ENCODE measurements at places on chromosomes 2 and 18. TPM values are rescaled to one million over a fixed set of nuclear protein-coding genes. Genes with fewer than 3 reads are reported as not detected.

The CD207 gene
- total RNA-seq = 0.26 TPM

The CTLA4 gene
- total RNA-seq = 0.33 TPM

The CD226 gene
- 0.42 TPM for total RNA-seq

- H3K27ac ChIP-seq = no peak overlapping the region
- peak; percentile 77 for DNase-seq
- no peak overlapping the region for H3K4me3 ChIP-seq
- H3K4me1 ChIP-seq = peaks cover 24% of the 10 kb centered on the region
- no peaks in the 10 kb centered on the region for H3K27me3 ChIP-seq
- no peaks in the 10 kb centered on the region for H3K36me3 ChIP-seq
These were observed 59.4 kb upstream of the SH3RF3 start for GRCh38 chr2:109069331-109070194.

- no peaks in the 10 kb centered on the region for H3K36me3 ChIP-seq
- DNase-seq = no peak
- no peak overlapping the region for H3K27ac ChIP-seq
- H3K27me3 ChIP-seq = no peaks in the 10 kb centered on the region
These were observed 432.7 kb upstream of the TRIB2 start for GRCh38 chr2:12284037-12284436.

- no peak overlapping the region for H3K4me3 ChIP-seq
- DNase-seq = no peak
- H3K36me3 ChIP-seq = no peaks in the 10 kb centered on the region
- H3K4me1 ChIP-seq = no peaks in the 10 kb centered on the region
- no peaks in the 10 kb centered on the region for H3K27me3 ChIP-seq
These were observed 65.7 kb upstream of the CNGA3 start for GRCh38 chr2:98280376-98281102.

DNA sequence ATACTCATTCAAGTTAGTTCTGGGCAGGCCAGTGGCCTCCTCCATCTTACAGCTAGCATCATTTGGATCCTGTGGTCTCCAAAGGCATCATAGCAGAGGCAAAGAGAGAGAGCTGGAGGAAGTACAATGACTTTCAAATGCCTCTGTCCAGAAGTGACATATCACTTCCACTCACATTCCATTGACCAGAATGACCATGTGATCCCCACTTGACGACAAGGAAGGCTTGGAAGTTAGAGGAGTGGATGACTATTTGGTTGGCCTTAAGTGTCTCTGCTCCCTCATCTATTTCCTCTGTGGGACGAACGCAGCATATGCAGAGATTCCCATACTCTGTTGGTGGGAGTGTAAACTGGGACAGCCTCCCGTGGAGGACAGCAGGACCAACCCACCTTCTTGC, 27.8 kb upstream of the MLPH start:
- H3K27ac ChIP-seq = no peak overlapping the region
- no peak for DNase-seq
- no peak overlapping the region for H3K4me3 ChIP-seq
- H3K27me3 ChIP-seq = no peaks in the 10 kb centered on the region
- no peaks in the 10 kb centered on the region for H3K36me3 ChIP-seq

GRCh38 chr2:46530639-46531038, 51.3 kb downstream of the TMEM247 start:
- no peaks in the 10 kb centered on the region for H3K4me1 ChIP-seq
- DNase-seq = peak; percentile 86
- no peaks in the 10 kb centered on the region for H3K27me3 ChIP-seq
- no peaks in the 10 kb centered on the region for H3K36me3 ChIP-seq

- H3K4me3 ChIP-seq = no peak overlapping the region
- peaks cover 64% of the 10 kb centered on the region for H3K4me1 ChIP-seq
- no peak for DNase-seq
- peak overlapping the region; percentile 78 for H3K27ac ChIP-seq
These were observed 39.1 kb downstream of the ATOH8 start for GRCh38 chr2:85792783-85793441.

Measured in esophagus muscularis mucosa (tissue), 4 donors.